Colonic mucosa (tissue), 4 donors: ENCODE measurements at places on chromosomes 5 and 9.

GRCh38 chr9:77455312-77455927, 192.7 kb downstream of the GNA14 start:
- DNase-seq, result peak; percentile 76

- no peak for DNase-seq
Observed at GRCh38 chr9:121935739-121936138, 157.4 kb downstream of the TTLL11 start.

- DNase-seq, result no peak
Observed at GRCh38 chr5:10593531-10594181, 29.8 kb downstream of the ANKRD33B start.

DNA sequence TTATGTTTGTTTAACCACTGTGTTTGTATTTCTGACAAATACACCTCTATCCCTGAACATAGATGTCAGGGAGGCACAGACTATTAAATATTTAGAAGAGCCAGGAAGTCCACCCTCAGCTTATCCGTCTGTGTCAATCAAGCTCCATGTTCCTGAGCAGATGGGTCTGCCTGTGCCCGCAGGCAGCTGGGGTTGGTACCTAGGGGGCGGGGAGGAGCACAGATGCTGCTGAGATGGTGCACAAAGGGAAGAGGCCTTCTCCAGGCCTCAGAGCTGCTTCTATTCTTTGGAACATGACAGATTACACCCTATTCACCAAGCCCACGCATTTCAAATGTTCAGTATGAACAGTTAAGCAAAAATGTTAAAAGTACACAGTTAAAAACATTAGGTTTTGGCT, 142.1 kb downstream of the EPB41L4A start:
- DNase-seq, result no peak

- DNase-seq, result no peak
Observed at GRCh38 chr5:23506329-23507236, 826 bp upstream of the PRDM9 start.

GRCh38 chr9:129954868-129955550, 88.0 kb downstream of the FNBP1 start:
- no peak for DNase-seq

GRCh38 chr5:79824444-79824843, 134.8 kb downstream of the CMYA5 start:
- no peak for DNase-seq

DNA sequence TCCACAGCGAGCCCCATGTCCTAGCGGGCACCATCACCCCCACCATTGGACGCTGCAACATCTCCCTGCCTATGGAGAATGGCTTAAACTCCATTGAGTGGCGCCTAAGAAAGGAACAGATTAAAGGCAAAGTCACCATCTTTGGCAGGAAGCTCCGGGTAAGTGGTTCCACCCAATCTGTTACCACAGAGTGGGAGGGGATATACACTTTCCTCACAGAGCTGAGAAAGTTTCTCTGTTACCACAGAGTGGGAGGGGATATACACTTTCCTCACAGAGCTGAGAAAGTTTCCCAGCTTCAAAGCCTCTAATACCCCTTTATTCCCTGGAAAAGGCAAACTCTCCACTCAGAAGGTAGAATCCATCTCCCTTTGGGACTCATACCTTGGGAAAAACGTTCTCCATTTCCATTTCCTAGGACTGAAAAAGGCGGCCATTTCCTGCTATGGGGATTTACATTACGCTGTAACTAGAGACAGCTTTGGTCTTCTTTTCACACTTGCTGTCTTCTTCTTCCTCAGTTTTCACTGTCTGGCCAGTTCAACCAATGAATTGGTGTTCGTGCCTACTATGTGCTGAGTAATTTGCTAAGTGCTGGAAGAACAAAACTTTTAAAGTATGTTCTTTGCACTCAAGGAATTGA, 63.4 kb upstream of the WWC1 start:
- no peak for DNase-seq

DNA sequence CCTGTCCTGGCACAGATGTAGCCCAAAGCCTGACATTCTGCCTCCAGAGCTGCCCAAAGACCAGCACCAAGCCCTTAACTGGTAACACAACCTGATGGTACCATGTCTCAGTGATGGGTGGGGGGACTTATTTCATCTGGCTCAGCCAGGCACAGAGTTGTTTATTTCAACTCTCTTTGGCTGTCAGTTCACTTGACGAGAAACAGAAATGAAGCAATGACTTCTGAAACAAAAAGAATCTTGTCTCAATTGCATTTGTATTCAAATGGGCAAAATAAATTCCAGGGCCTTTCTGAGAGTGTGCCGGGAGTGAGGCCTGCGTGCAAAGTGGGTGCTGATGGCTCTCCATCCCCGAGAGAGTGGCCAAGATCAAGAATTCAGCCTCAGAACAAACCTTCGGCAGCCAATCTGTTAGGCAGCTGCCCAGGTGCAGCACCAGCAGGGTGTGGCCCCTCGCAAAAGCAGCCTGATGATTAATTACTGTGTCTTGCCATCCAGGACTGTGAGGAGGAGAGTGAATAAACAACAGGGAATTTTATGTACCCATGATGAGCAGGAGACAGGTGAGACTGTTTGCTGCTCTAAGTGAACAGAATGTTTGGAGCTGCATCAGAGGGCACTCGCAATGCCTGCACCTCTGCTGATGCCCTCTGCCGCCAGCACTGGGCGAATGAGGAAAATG, 238.0 kb downstream of the HSPA4 start:
- DNase-seq, result no peak

- no peak for DNase-seq
Observed at GRCh38 chr9:90958328-90958727, 156.7 kb downstream of the SYK start.

GRCh38 chr9:84655447-84655846, 14.1 kb upstream of the NTRK2 start:
- no peak for DNase-seq

DNA sequence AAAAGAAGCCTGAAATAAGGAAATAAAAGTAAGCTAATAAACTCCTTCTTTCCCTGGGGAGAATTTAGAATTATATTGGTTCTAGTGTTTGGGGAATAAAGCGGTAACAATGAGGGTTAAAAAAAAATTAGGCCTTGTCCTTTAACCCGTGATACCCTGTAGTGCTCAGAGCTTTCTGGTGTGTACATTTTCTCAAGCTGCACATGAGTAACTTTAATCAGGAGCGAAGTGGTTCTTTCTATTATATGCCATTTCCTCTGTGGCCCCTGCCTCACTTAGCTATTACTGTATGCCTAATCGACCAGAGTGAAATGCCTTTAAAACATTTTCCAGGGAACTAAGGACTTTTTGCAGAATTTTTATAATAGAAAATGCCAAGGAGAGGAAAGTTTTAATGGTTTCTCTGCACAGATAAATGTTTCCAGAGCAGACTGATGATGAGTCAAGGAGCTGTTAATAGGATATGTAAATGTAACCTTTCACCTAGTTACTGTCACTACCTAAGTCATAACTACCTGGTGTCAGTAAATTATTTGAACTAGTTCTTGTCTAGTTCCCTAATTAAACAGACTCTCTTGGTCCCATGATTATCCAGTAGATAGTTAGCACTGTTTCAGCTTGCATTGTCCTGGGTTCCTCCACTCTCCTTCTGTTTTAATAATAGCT, 7.6 kb downstream of the PAM start:
- no peak for DNase-seq

DNA sequence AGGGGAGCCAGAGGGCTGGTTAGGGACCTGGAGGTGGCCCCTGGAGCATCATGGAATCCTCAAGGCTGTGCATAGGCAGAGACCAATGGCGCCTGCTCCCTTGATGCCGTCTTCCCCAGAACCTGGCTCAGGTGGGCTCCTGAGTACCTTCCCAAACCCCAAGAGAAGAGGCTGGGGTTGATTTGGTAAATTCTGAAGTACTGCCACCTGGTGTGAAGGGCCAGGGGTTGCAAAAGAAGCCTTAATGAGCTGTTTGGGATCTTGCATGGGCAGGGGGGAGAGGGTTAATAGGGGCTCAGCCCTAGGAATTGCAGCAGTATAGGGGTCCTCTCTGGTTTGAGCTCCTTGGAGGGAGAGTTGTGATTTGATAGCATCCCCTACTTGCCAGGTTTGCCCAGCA, 52.1 kb downstream of the CYSTM1 start:
- DNase-seq, result no peak

DNA sequence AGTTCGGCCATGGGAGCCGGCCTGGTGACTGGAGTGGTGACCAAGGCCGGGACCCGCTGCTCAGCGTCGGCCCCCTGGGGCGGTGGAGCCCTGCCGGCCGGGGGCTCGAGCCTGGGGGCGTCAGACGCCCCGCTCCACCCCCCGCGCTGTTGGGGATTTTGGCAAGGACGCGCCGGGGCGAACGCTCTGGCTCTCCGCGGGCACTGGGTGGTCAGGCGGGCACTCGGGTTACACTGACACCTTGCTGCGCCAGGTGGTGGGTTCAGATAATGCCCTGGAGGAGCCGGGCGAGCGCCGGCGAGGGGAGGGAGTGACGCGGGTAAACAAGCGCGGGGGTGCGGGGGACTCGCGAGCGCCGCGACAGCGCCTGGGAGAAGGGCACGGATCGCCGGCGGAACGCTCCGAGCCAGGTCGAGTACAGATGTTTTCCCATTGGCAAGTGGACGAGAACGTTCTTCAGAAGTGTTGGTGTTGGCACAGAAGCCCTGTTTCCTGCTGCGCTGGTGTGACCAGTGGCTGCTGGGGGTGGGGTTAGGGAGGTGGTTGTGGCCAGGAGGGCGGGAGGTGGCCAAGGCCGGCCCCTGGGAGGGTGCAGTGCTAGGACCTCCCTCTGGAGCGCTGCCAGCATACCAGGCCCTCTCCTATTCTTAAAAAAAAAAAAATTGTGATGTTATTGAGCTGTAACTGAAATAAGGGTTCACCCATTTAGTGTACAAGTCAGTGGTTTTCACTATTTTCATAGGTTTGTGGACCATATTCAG, 773 bp downstream of the SQSTM1 start:
- DNase-seq, result peak; percentile 98

DNA sequence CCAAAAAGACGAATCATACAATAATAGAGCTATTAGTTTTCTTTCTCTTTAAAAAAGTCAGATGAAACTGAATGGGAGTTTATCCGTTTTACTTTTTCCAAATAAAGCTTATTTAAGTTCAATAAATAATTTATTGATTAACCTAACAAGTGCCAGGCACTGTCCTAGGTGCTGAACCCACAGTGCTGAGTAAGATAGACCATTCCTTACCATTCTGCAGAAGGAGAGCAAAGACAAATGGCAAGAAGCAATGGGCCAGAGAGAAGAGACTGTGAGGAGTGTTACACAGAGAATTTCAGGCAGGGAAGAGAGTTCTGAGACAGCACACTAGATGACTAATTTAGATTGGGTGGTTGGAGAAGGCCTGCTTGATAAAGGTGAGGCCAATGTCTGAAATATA, 127.2 kb downstream of the AUH start:
- DNase-seq, result no peak
